Ovary (tissue), 10 donors: ENCODE measurements at places on chromosomes 2 and 18.
A peak's percentile ranks its signal among the peaks of the same experiment; 100 is the strongest.

GRCh38 chr2:101205521-101206479, 46.9 kb upstream of the CNOT11 start:
- DNase-seq: peak; percentile 53
- no peak overlapping the region for H3K4me3 ChIP-seq
- H3K36me3 ChIP-seq: no peaks in the 10 kb centered on the region
- H3K4me1 ChIP-seq: no peaks in the 10 kb centered on the region
- H3K27me3 ChIP-seq: no peaks in the 10 kb centered on the region

- peaks cover 19% of the 10 kb centered on the region for H3K4me1 ChIP-seq
- peak overlapping the region; percentile 72 for H3K27ac ChIP-seq
- no peaks in the 10 kb centered on the region for H3K36me3 ChIP-seq
Observed at GRCh38 chr18:58915006-58915799, 50.5 kb downstream of the ZNF532 start.

- peaks cover under 1% of the 10 kb centered on the region for H3K4me1 ChIP-seq
- H3K27me3 ChIP-seq: no peaks in the 10 kb centered on the region
- H3K4me3 ChIP-seq: no peak overlapping the region
- DNase-seq: no peak
- H3K36me3 ChIP-seq: no peaks in the 10 kb centered on the region
Observed at GRCh38 chr2:19575641-19576040, 217.2 kb upstream of the OSR1 start.

DNA sequence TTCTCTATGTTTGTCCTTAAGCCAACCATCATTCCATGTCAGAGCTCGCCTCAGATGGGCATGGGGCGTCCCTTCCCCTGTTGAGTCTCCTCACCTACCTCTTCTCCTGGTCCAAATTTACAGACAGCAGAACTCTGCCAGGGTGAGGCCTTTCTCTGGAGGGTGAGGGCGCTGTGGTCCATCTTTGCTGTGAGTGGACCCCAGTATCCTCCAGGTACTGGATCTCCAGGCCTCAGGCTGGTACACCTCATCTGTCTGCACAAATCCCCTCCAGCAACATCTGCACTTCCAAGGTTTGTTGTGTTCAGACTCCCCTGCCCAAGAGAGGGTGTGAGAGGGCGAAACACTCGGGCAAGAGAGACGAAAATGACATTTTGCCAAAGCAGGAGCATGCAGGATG, 63.9 kb upstream of the EDAR start:
- no peaks in the 10 kb centered on the region for H3K4me1 ChIP-seq
- DNase-seq: no peak
- H3K4me3 ChIP-seq: no peak overlapping the region

DNA sequence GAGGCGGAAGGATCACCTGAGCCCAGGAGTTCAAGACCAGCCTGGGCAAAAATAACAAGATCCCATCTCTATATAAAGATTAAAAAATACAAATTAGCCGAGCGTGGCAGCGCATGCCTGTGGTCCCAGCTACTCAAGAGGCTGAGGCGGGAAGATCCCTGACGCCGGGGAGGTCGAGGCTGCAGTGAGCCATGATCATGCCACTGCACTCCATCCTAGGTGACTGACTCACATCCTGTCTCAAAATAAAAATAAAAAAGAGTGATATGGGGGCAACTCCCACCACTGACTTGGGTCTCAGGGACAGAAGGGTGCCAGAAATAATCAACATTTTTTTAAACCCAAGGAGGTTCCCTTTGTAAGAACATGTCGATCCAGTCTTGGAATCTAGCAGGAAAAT, 37.6 kb downstream of the ZNF516 start:
- no peaks in the 10 kb centered on the region for H3K36me3 ChIP-seq
- DNase-seq: no peak
- H3K27ac ChIP-seq: no peak overlapping the region
- no peaks in the 10 kb centered on the region for H3K27me3 ChIP-seq
- no peak overlapping the region for H3K4me3 ChIP-seq
- peaks cover 33% of the 10 kb centered on the region for H3K4me1 ChIP-seq

GRCh38 chr2:45127891-45128290, 118.6 kb upstream of the SIX2 start:
- H3K4me3 ChIP-seq: no peak overlapping the region
- no peaks in the 10 kb centered on the region for H3K27me3 ChIP-seq
- H3K4me1 ChIP-seq: no peaks in the 10 kb centered on the region
- H3K36me3 ChIP-seq: no peaks in the 10 kb centered on the region
- no peak overlapping the region for H3K27ac ChIP-seq
- DNase-seq: no peak

DNA sequence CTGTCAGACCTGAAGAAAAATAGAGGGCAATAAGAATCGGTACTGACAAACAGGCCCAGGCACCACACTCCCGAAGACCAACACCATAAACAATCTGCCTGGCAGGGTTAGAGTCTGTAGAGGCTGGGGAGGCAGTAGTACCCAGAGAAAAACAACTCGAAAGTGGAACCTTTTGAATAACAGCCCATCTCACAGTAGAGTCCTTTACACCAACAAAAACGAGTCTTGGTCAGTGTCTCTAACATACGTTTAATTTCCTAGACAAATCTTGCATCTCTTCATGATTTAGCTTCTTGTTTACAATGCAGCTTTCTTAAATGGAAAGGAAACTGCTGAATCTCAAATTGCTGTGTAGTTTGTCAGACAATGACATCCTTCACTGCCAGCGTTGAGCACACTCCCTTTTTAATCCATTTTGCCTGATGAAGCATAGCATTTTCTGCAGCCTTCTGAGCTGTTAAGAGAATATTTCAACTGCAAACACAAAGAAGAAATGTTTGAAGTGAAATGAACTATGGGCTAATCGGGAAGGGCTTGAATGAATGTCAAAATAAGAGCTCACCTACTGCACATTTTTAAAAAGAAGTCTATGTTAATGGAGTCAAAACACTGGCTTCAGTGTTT, 73.1 kb upstream of the DSG1 start:
- H3K4me1 ChIP-seq: no peaks in the 10 kb centered on the region
- H3K4me3 ChIP-seq: no peak overlapping the region
- H3K27ac ChIP-seq: no peak overlapping the region
- no peaks in the 10 kb centered on the region for H3K27me3 ChIP-seq

DNA sequence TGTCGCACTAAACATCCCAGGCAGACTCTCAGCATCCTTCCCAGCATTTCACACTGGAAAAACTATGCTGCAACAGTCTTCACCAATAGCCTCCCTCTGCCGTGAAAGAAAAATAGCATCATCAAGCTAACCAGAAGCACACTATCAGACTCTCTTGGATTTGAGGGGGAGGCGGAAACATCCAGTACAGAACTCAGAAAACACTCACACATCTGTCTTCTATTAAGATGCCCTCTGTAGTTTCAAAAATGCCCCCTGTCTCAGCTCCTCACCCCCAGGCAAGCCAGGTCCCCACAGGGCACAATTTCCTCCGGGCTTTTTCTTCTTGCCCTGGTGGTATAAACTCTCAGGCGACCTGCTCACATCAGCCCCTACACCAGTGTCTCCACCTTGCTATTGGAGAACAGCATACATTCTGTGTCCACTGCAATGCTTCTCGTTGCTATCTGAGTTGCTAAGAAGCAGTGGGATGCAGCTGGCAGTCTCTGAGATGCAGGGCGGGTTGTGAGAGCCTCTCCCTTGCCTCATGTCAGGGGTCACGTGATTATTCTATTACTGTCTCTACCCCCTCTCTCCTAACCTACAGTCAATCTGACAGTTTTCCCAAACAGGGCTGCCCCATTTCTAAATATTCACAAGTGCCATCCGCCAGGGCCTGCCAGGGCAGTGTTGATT, 189.9 kb downstream of the INO80D start:
- DNase-seq: no peak
- H3K4me1 ChIP-seq: peaks cover 3% of the 10 kb centered on the region
- H3K27ac ChIP-seq: no peak overlapping the region
- H3K4me3 ChIP-seq: no peak overlapping the region
- H3K27me3 ChIP-seq: no peaks in the 10 kb centered on the region

GRCh38 chr2:224122542-224122941, 83.5 kb upstream of the SERPINE2 start:
- DNase-seq: no peak
- H3K36me3 ChIP-seq: no peaks in the 10 kb centered on the region
- no peaks in the 10 kb centered on the region for H3K4me1 ChIP-seq

- no peak overlapping the region for H3K4me3 ChIP-seq
- no peak overlapping the region for H3K27ac ChIP-seq
- no peak for DNase-seq
- no peaks in the 10 kb centered on the region for H3K27me3 ChIP-seq
Observed at GRCh38 chr2:191740759-191741158, 62.8 kb downstream of the NABP1 start.

DNA sequence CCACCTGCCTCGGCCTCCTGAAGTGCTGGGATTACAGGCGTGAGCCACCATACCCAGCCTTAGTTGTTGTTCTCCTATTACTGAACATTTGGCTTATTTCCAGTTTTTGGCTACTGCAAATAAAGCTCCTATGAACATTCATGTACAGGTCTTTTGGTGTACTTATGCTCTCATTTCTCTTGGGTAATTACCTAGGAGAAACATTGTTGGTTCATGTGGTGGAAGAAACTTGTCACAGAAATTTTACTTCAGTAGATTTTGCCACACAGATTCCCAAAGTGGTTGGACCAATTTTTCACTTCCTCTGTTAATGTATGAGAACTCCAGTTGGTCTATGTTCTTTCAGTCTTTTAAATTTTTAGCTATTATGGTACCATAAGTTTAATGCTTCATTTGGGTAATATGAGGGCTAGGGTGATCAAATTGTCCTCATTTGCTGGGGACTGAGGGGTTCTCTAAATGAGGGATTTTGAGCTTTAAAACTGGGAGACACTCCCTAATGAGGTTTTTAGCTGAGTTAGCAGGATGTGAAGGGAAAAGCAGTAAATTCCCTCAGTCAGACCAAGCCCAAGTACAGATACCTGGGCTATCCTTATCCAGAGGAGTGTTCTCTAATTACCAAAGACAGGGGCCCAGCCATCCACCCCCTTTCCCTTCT, 33.9 kb downstream of the MTA3 start:
- peaks cover 2% of the 10 kb centered on the region for H3K4me1 ChIP-seq
- no peak overlapping the region for H3K27ac ChIP-seq
- no peaks in the 10 kb centered on the region for H3K27me3 ChIP-seq
- no peaks in the 10 kb centered on the region for H3K36me3 ChIP-seq
- DNase-seq: no peak
